Eye (tissue), 1 donor: ENCODE measurements at places on chromosomes 3 and 15.

DNA sequence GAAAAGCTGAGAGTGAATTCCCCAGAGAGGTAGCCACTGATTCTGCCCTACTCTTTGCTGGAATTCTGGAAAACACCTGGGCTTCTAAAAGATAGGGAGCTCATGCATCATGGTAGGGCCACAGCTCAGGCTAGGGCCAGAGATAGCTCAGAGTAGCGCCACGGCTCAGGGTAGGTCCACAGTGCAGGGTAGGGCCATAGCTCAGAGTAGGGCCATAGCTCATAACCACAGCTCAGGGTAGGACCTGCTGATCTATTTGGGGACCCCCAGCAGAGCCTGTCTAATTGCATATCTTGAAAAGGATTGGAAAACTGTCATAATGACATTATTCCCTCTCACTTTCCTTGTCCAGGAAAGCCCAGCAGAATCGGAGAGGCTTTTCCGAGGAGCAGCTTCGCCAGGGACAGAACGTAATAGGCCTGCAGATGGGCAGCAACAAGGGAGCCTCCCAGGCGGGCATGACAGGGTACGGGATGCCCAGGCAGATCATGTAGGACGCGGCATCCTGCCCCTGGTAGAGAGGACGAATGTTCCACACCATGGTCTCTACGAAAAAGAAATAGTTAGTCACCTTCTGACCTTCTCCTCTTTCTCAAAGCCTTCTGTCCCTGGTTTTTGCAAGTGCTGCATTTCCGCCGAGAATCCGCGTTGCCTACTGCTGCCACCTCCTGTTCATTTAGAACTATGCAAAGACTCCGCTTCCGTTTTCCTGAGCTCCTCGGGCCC, 14.5 kb downstream of the TAGLN3 start:
- peak; percentile 89 for DNase-seq

GRCh38 chr3:111252779-111253178, 181.2 kb downstream of the NECTIN3 start:
- no peak for DNase-seq

DNA sequence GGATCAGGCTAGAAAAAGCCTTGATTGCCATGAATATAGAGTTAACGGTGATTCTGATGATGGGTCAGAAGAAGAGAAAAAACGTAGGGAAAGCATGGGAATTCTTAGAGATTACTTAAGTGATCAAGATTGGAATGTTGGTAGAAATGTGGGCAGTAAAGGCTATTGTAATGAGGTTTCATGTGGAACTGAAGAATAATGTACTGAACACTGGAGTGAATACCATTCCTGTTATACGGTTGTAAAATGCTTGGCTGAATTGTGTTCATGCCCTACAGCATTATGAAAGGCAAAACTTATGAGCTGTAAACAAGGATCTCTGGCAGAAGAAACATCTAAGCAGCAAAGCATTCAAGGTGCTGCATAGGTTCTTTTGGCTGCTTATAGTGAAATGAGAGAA, 414.1 kb upstream of the CBLB start:
- DNase-seq: no peak

GRCh38 chr15:98878172-98878571, 129.4 kb downstream of the PGPEP1L start:
- no peak for DNase-seq
